ENCODE measurements at places on chromosomes 4 and X.
A peak's percentile ranks its signal among the peaks of the same experiment; 100 is the strongest.

GRCh38 chrX:14598330-14598729, 69.0 kb downstream of the GLRA2 start:
- DNase-seq = no peak

DNA sequence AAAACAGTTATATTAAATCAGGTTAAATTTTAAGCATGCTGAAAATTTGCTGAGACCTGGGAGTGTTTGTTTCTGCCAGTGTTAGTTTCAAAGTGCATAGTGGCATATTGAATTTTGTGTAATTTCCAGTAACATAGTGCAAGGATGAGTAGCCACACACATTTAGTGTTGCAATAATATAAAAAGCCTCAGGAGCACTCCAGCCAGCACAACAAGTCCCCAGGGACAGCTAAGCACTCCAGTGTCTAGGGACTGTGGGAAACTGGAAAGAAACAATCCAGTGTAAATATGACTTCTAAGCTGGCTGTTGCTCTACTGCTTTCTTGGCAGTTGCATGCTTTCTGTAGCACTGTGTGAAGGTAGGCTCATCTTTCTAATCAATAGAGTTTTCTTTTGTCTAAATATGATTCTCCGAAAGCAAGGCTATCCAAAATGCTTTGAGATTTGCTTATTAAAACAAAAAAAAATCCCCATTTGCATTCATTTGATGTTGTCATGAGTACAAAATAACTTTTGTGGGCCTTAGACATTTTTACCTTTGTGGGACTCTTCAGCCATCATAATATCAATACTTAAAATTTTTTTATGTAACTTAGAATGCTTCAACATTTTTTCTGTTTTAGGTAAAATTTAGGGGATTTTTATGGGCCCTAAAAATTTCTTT, 24.2 kb upstream of the CXCL2 start:
- DNase-seq = no peak

- DNase-seq = no peak
These were observed 72.2 kb downstream of the PPP3CA start for GRCh38 chr4:101274888-101275752.

DNA sequence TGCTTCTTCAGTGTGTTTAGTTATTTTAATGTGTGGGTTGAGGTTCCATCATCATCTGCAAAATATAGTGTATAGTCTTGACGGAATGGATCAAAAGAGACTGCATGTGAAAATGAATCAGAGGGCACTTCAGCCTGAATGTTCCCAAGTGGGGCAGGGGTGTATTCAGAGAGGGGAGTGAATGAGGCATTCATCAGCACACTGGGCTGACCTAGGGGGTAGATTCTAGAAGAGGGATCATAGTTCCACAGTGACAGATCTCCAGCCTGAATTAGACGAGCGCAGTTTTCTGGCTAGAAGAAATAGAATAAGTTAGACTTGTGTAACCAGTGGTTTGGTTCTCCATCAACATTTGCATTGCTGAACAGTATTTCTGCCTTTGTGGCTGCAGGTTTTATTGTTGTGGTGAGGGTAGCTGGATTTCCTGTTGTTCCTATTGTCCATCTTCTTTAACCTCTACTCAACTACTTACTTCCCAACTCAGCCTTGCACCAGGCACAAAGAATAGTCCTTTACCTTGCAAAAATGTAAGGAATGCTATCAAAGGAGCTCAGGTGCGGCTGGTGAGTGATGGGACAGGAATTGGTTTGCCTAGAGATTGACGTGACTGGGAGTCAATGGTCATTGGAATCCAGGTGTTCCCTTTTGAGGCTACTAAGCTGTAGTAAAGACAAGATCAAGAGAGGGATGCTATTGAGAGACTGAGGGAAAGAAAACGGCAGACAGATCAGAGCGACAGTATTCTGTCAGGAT, 50.9 kb downstream of the NAP1L5 start:
- no peak for DNase-seq

DNA sequence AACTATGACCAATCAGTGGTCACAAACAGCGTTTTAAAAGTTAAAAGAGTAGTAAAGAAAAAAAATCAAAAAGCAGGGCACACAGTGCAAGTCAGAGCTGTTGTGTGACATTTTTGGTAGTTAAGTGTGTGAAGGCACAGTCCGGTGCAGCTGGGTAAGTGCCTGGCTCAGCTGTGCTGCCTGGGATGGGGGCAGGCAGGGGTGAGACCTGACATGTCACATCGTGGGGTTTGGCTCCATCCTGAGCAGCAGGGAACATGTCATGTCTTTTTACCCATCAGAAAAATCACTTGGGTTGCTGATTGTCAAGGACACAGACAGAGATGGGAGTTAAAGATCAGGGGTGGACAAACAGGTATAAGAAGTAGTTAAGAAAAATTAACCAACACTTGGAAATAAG, 125.1 kb downstream of the NSUN7 start:
- DNase-seq = no peak

DNA sequence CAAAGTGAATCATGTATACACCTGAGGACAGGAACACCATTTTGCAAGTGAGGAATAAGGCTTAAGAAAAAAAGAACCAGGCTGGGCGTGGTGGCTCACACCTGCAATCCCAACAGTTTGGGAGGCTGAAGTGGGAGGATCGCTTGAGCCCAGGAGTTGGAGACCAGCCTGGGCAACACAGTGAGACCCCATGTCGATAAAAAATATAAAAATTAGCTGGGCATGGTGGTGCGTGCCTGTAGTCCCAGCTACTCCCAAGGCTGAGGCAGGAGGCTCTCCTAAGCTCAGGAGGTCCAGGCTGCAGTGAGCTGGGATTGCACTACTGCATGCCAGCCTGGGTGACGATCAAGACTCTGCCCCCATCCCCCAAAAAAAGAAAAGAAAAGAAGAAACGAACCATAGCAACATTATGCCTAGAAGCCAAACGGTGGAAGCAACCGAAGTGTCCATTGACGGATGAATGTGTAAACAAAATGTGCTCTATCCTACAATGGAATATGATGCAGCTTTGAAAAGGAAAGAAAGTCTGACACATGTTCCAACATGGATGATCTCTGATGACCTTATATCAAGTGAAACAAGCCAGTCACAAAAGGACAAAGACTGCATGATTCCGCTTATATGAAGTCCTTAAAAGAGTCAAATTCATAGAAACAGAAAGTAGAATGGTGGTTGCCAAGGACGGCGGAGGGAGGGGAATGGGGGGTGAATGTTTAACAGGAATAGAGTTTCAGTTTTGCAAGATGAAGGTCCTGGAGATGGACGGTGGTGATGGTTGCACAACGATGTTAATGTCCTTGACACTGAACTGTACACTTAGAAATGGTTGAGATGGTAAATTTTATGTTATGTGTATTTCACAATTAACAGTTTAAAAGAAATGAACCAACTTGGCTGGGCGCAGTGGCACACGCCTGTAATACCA, 8.6 kb upstream of the KIAA0232 start:
- DNase-seq = no peak

DNA sequence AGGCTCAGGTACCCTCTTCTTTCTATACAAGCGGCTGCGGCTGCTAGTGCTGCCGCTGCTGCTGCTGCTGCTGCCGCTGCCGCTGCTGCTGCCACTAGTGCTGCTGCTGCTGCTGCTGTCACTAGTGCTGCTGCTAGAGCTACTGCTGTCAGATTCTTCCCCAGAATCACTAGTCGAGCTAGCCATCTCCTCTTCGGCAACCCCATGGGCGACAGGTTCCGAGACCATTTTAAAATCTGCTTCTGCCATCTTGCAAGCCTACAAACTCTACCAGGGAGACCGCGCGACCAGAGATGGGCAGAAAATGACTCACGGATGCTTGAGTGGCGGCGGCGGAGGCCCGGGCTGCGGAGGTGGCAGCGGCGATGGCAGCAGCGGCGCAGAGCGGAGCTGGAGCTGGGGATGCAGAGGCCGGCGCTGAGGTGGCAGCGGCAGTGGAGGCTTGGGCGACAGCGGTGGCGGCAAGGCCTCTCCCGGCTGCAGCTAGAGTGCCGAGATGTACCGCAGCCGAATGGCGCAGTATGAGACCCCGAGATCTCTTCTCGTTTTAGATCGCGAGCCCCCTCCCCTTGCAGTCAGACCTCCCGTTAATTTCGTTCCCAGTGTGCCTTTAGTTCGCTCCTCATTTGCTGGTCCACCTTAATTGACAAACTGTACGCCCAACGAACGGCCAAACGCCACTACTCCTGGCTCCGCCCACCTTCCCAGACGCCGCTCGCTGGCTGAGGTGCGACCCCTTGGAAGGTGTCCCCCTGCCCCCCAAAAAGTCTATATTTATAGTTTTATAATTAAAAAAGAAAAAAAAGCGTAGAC, at the start of gene NAP1L3:
Gene NAP1L3 (minus strand): TSS at position 523 of the 813 bp plus-strand sequence. CDS start 274 bp downstream, at position 249.
- DNase-seq = peak; percentile 97

- no peak for DNase-seq
These were observed 76.2 kb downstream of the SEL1L3 start for GRCh38 chr4:25786497-25787065.

DNA sequence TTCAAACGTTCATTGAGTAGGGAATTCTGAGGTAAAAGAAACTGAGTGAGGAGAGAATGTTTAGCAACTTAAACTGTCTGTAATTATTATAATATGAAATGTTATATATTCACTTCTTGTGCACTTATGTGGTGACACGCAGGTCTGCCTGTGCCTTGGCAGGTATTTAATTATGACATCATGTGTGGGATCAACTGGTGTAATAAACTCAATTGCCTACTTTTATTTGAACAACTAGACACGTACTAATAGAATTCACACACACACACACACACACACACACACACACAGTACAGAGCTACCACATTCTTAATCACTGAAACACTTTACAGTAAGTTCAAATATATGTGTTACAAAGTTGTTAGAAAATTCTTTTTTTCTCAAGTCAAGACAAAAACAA, 20.7 kb upstream of the SLC25A31 start:
- DNase-seq = no peak

DNA sequence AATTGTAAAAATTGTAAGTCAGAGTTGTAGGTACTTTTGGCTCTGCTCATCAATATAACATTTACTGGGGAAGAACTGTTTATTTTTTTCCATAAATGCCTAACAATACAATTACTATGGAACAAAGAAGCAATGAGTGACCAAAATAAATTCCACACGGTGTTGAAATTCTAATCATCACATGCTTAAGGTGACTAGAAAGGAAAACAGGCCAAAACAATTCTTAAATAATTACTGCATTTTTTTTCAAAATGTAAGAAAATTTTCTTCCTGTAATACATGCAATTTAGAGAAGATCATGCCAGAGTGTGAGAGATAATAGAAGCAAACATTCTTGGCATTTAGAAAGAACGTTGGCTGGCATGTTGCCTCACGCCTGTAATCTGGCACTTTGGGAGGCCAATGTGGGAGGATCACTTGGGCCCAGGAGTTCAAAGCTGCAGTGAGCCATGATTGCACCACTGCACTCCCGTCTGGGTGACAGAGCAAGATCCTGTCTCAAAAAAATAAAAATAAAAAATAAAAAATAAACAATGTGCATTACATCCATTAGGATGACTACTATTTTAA, 22.5 kb downstream of the C4orf46 start:
- DNase-seq = no peak

DNA sequence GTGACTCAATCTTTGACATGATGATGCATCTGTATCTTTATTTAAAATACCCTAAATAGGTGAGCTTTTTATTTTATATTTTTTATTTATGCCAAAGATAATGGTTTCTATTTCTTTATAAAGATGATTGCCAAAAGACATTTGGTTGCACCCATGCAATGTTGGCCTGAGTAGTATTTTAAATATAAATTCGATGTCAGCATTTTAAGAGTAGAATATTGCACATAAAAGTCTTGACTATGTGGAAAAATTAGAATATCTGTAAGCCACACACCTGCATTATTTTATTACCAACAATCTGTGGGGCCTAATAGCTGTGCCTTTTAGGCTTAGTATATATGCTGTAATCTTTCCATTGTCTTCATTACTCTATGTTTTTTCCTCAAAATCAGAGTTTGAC, 91.4 kb downstream of the CPXCR1 start:
- DNase-seq = no peak

- DNase-seq = no peak
These were observed 30.6 kb upstream of the PJA1 start for GRCh38 chrX:69195810-69196209.

DNA sequence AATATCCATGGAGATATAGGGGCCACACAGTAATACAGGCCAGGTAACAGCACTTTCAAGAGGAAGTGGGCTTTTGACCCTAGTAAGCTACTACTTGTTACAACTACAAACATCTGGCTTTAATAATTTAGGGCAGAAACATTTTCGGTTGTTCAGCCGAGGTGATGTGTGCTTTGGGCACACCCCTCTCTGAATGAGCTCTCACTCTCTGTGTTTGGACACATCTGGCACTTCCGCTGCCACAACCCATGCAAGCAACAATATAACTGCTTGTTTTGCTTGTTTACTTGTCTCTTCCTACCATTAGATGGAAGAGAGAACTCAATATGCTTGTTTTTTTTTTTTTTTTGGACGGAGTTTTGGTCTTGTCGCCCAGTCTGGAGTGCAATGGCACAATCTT, 277.2 kb downstream of the HS3ST1 start:
- DNase-seq = no peak

- peak; percentile 11 for DNase-seq
These were observed at the start of gene ADAMTS3 for GRCh38 chr4:72568959-72569718. Gene ADAMTS3, minus strand, starts transcription at chr4:72569221. Its CDS starts 459 bp downstream, at chr4:72568762.

DNA sequence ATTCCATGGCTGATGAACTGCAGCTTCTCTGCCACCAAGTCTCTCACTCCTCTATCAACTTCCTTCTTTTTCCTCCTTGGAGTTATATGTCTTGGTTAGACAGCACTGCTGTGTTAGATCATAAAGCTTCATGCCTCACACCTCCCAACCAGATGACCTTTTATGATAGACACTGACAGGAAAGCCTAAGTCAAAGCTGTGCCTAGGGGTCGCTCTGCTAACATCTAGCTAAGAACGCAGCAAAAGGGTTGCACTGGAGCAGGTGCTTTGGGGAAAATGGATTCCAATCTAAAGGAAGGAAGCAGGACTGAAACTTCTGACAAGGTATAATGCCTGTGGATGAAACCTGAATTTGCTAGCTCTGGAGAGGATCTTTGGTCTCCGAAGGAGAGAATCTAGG, 509.7 kb downstream of the SMARCA1 start:
- DNase-seq = no peak

- DNase-seq = no peak
These were observed 163.1 kb downstream of the ARAP2 start for GRCh38 chr4:36081185-36081584.

DNA sequence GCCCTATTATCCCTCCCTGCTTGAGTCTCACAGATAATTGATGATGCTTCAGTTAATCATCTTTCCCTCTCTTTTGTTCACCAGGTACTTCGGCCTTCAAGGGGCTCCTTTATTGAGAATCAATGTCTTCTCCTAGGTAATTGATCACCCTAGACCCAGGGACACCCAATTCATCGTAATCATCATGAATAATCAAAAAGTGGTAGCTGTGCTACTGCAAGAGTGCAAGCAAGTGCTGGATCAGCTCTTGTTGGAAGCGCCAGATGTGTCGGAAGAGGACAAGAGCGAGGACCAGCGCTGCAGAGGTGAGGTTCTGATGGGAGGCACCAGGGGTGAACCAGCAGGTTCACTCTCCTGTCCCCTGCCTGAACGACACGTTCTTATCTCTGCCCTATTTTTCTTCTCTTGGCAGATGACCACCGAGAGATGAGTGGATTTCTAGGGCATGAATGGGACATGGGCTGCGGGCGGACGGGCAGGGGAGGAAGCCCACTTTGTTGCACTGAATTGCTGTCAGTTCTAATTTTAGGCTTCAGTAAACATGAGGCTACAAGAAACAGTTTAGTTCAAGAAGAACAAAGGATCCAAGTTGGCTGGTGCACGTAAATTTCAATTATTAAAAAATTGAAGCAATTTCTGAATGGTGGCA, 80.5 kb downstream of the ALPK1 start:
- no peak for DNase-seq

Measured in posterior cingulate gyrus (tissue), 11 donors.